HepG2 (cell line): ENCODE measurements at places on chromosomes 7 and 10. TPM values are rescaled to one million over a fixed set of nuclear protein-coding genes. Genes with fewer than 3 reads are reported as not detected.
A peak's percentile ranks its signal among the peaks of the same experiment; 100 is the strongest.

MRLN gene
- not detected in 2 replicates for total RNA-seq

PTPRZ1 gene
- total RNA-seq = not detected in 2 replicates

CPEB3 gene
- total RNA-seq = 0.66 and 0.88 TPM in 2 replicates

GIMAP4 gene
- total RNA-seq = not detected in 2 replicates

FAM25A gene
- not detected in 2 replicates for total RNA-seq

KCNIP2 gene
- 0.42 TPM in 1 of 2 replicates, not detected in the other for total RNA-seq

TNRC18 gene
- total RNA-seq = 12.8 and 17.4 TPM in 2 replicates

NEBL gene
- total RNA-seq = not detected in 2 replicates

TNS3 gene
- 51.3 and 55.7 TPM in 2 replicates for total RNA-seq

ANKRD22 gene
- total RNA-seq = not detected in 2 replicates

DNA sequence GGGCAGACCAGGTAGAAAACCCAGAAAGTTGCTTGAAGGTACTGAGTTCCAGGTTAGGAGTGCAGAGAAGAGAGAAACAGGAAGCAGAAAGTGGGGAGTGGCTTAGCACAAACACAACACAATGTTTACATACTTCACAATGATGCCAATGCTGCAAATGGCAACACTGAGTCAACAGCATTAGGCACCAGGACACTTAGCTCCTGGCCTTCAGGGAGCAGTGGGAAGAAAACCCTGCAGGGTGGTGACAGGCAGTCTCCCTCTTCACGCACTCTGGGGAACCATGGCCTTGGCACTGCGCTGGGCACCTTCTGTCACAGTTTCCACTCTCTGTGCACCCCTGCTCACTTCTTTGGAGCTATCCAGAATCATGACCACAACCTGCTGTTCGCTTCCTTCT lies 7.3 kb downstream of the ICA1 start:
- H3K36me3 ChIP-seq = no peaks in the 10 kb centered on the region
- DNase-seq = no peak
- no peaks in the 10 kb centered on the region for H3K4me1 ChIP-seq

- H3K36me3 ChIP-seq = peaks cover 1% of the 10 kb centered on the region
- no peak for DNase-seq
- peak within 1 kb of the TSS; percentile 78 for H3K27ac ChIP-seq
- H3K27me3 ChIP-seq = no peaks in the 10 kb centered on the region
Measured at GRCh38 chr7:43906331-43907010, at the start of gene URGCP. URGCP (minus strand) TSS chr7:43906596; CDS start chr7:43906575, 21 bp downstream.

DNA sequence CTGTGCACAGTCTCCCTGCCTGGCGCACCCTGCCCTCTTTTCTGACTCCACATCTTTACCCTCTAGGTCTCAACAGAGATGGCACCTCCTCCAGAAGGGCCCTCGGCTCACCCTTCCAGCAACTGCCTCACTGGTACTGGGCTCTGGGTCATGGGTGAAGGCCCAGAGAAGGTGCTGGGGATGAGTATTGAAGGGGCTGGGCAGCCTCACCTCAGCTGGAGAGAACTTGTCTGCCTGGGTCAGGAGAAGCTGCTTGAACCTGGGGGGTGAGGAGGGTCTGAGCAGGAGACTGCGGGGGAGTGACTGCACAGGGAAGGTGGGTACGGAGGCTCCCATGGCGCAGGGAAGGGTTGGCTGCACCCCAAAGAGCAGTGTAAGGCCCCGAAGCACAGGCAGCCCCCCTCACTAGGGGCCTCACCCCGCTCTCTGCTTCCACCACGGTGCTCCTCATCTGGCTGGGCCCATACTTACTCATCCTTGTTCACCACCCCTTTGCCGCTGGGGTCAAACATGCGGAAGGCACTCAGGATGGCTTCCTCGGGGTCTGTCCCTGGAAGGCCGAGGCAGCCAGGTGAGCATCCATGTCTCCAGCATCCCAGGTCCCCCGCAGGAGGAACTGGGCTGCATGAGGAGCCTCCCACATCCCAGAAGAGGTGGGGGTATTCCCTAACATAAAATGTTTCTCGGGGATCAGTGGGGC lies 1.7 kb downstream of the MYL7 start:
- H3K36me3 ChIP-seq = no peaks in the 10 kb centered on the region
- H3K27ac ChIP-seq = no peak overlapping the region
- H3K4me3 ChIP-seq = no peak overlapping the region
- H3K4me1 ChIP-seq = no peaks in the 10 kb centered on the region
- DNase-seq = no peak

GRCh38 chr10:101032637-101033224 lies 1.7 kb downstream of the SFXN3 start:
- no peaks in the 10 kb centered on the region; the same call in 2 of the 3 replicates for H3K27me3 ChIP-seq
- H3K4me1 ChIP-seq = peaks cover 66% of the 10 kb centered on the region
- peaks cover 24% of the 10 kb centered on the region; the same call in 2 of the 3 replicates for H3K36me3 ChIP-seq
- peak; percentile 44 for DNase-seq
- H3K27ac ChIP-seq = peak overlapping the region; percentile 65

GRCh38 chr7:99837649-99838361 lies 10.0 kb downstream of the CYP3A43 start:
- no peak overlapping the region for H3K4me3 ChIP-seq
- H3K4me1 ChIP-seq = peaks cover 34% of the 10 kb centered on the region
- no peaks in the 10 kb centered on the region for H3K36me3 ChIP-seq
- DNase-seq = peak; percentile 45
- H3K27me3 ChIP-seq = no peaks in the 10 kb centered on the region

DNA sequence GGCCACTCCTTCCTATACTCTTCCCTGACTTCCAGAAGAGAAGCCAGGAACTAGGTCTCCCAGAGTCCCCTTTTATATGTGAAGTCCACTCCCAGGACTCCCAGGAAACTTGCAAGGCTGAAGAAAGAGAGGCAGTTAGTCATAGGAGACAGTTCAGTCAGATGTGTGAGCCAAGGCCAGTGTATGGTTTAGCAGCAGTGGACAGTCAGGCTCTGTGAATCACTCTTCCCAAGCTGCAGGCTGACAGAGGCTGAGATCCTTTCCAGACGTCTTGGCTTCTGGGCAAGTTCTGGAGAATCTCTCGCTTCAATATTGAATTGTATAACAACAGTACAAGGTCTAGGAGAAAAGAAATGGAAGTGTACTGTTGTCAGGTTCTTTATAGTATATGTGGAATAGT lies 26.9 kb downstream of the BLVRA start:
- DNase-seq = no peak
- no peak overlapping the region for H3K27ac ChIP-seq
- H3K4me1 ChIP-seq = peaks cover 51% of the 10 kb centered on the region
- no peaks in the 10 kb centered on the region for H3K27me3 ChIP-seq

DNA sequence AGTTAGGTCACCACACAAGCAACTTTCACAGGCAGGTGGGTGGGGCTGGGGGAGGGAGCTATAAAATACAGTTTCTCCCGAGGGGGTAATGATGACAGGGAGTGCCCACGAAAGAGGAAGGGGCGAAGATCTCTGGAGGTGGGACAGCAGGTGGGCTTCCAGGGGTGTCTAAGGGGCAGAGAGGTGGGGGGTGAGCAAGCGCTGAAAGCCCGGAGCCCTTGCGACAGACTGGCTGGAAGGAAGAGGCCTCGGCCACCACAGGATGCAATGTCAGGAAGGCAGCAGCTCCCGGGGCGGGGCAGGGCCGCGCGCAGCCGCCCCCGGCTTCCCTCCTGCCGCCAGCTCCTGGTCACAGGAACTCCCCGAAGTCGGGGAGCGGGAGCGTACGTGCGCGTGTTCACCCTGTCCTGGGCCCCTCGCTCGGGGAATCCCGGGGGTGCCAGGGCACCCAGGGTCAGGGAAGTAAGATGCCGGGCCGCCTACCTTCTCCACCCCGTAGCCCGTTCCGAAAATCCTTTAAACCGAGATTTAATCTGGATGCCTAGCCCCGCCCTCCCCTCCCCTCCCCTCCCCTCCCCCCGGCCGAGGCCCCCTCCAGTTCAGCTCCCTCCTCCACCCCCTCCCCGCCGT lies 105.2 kb upstream of the PPIF start:
- no peak for DNase-seq
- H3K4me3 ChIP-seq = no peak overlapping the region
- H3K27me3 ChIP-seq = no peaks in the 10 kb centered on the region
- no peak overlapping the region for H3K27ac ChIP-seq
- H3K36me3 ChIP-seq = peaks cover 11% of the 10 kb centered on the region

- no peaks in the 10 kb centered on the region for H3K36me3 ChIP-seq
- peak overlapping the region; percentile 24 for H3K4me3 ChIP-seq
- peaks cover 38% of the 10 kb centered on the region for H3K27me3 ChIP-seq
- peaks cover 8% of the 10 kb centered on the region; the same call in 1 of the 2 replicates for H3K4me1 ChIP-seq
- DNase-seq = no peak
Measured at GRCh38 chr7:141511676-141512396, 39.4 kb upstream of the AGK start.

DNA sequence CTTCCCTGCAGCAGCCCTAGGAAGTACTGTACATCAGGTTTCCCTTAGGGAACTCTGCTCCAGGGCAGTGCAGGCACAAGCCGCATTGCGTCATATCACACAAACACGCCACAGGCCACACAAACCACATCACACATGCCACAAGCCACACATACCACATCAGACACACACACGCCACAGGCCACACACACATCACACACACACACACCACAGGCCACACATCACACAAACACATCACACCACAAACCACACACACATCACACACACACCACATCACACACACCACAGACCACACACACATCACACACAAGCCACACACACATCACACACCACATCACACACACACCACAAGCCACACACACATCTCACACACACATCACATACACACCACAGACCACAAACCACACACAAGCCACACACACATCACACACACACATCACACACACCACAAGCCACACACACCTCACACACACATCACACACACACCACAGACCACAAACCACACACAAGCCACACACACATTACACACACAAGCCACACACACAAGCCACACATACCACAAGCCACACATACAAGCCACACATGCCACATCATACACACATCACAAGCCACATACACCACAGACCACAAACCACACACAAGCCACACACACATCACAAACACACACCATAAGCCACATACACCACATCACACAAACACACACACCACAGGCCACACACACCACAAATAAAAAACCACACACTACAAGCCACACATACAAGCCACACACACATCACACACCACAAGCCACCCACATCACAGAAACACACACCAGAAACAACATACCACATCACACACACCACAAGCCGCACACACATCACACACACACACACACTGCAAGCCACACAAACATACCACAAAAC lies 53.4 kb downstream of the TMEM209 start:
- H3K27me3 ChIP-seq = no peaks in the 10 kb centered on the region
- H3K4me3 ChIP-seq = no peak overlapping the region
- H3K36me3 ChIP-seq = no peaks in the 10 kb centered on the region
- no peak overlapping the region for H3K27ac ChIP-seq
- H3K4me1 ChIP-seq = peaks cover 18% of the 10 kb centered on the region

GRCh38 chr7:128172151-128172550 lies 68.9 kb upstream of the LEP start:
- H3K36me3 ChIP-seq = no peaks in the 10 kb centered on the region
- no peak overlapping the region for H3K4me3 ChIP-seq
- H3K27me3 ChIP-seq = peaks cover 63% of the 10 kb centered on the region
- no peak overlapping the region for H3K27ac ChIP-seq
- no peaks in the 10 kb centered on the region for H3K4me1 ChIP-seq

- no peaks in the 10 kb centered on the region for H3K4me1 ChIP-seq
- no peaks in the 10 kb centered on the region for H3K27me3 ChIP-seq
- no peaks in the 10 kb centered on the region for H3K36me3 ChIP-seq
- DNase-seq = no peak
- H3K4me3 ChIP-seq = no peak overlapping the region
- no peak overlapping the region for H3K27ac ChIP-seq
Measured at GRCh38 chr10:62688971-62689700, 115.4 kb upstream of the ADO start.

GRCh38 chr10:43068471-43069210 lies 8.2 kb upstream of the RET start:
- H3K4me1 ChIP-seq = no peaks in the 10 kb centered on the region
- peaks cover 7% of the 10 kb centered on the region for H3K27me3 ChIP-seq
- H3K4me3 ChIP-seq = no peak overlapping the region
- H3K27ac ChIP-seq = no peak overlapping the region
- no peak for DNase-seq

DNA sequence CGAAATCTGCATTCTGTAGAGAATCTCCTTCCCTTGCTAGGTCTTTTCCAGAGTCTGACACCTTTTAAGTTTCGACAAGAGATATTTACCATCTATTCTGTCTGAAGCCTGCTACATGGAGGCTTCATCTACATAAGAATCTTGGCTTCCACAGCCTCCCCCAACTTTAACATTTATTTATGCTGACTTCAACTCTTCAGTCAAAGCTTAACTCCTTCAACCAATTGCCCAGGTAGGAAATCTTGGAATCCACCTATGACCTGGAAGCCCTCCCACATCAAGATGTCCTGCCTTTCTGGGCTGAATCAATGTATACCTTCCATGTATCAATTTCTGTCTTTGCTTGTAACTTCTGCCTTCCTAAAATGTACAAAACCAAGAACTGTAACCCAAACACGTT lies 54.7 kb downstream of the MINPP1 start:
- H3K4me3 ChIP-seq = no peak overlapping the region
- peaks cover 36% of the 10 kb centered on the region for H3K4me1 ChIP-seq
- DNase-seq = no peak
- no peaks in the 10 kb centered on the region for H3K27me3 ChIP-seq
- H3K36me3 ChIP-seq = no peaks in the 10 kb centered on the region

DNA sequence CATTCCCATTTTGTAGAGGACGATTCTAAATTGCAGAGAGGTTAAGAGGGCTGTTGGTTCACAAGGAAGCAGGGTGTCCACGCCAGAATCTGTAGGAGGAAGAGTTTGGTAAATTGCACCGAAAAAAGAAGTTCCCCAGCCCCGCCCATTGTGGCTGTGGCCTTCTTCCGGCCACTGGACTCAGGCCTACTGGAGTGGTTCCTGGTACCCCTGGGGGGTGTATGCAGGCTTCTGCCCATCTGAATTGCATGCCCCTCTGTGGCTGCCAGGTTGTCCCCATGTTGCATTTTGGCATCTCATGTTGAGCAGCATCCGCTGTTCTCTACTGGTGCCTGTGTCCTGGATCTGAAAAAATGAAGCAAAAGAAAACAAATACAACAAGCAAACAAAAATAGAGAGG lies 234.2 kb downstream of the WDR11 start:
- DNase-seq = no peak
- no peaks in the 10 kb centered on the region for H3K36me3 ChIP-seq
- no peaks in the 10 kb centered on the region for H3K27me3 ChIP-seq
- no peak overlapping the region for H3K4me3 ChIP-seq

- peak; percentile 52 for DNase-seq
- peaks cover 71% of the 10 kb centered on the region for H3K4me1 ChIP-seq
- no peaks in the 10 kb centered on the region for H3K36me3 ChIP-seq
- no peak overlapping the region for H3K4me3 ChIP-seq
- peak overlapping the region; percentile 84 for H3K27ac ChIP-seq
Measured at GRCh38 chr7:140232957-140233917, 56.5 kb upstream of the KDM7A start.

GRCh38 chr10:72089618-72090017 lies 1.3 kb upstream of the SPOCK2 start:
- no peak for DNase-seq
- H3K27me3 ChIP-seq = no peaks in the 10 kb centered on the region
- no peaks in the 10 kb centered on the region for H3K36me3 ChIP-seq
- H3K4me1 ChIP-seq = peaks cover 80% of the 10 kb centered on the region
- no peak overlapping the region for H3K4me3 ChIP-seq
